ENCODE measurements at places on chromosomes 13 and 19. TPM values are rescaled to one million over a fixed set of nuclear protein-coding genes. Genes with fewer than 3 reads are reported as not detected.

GRCh38 chr19:1474011-1474764, 4.8 kb downstream of the C19orf25 start:
- H3K4me3 ChIP-seq = no peak overlapping the region
- peaks cover 4% of the 10 kb centered on the region for H3K4me1 ChIP-seq
- H3K27ac ChIP-seq = no peak overlapping the region
- no peak for DNase-seq
- H3K27me3 ChIP-seq = peaks cover 25% of the 10 kb centered on the region
- H3K36me3 ChIP-seq = peaks cover 3% of the 10 kb centered on the region

- no peak for DNase-seq
- H3K4me1 ChIP-seq = peaks cover 4% of the 10 kb centered on the region
- H3K27ac ChIP-seq = no peak overlapping the region
These were observed 111.5 kb upstream of the FREM2 start for GRCh38 chr13:38575427-38575826.

GRCh38 chr13:74464670-74465069, 330.5 kb upstream of the KLF12 start:
- DNase-seq = no peak
- H3K27ac ChIP-seq = no peak overlapping the region
- H3K36me3 ChIP-seq = no peaks in the 10 kb centered on the region
- H3K27me3 ChIP-seq = peaks cover 3% of the 10 kb centered on the region
- H3K4me1 ChIP-seq = peaks cover 4% of the 10 kb centered on the region

DNA sequence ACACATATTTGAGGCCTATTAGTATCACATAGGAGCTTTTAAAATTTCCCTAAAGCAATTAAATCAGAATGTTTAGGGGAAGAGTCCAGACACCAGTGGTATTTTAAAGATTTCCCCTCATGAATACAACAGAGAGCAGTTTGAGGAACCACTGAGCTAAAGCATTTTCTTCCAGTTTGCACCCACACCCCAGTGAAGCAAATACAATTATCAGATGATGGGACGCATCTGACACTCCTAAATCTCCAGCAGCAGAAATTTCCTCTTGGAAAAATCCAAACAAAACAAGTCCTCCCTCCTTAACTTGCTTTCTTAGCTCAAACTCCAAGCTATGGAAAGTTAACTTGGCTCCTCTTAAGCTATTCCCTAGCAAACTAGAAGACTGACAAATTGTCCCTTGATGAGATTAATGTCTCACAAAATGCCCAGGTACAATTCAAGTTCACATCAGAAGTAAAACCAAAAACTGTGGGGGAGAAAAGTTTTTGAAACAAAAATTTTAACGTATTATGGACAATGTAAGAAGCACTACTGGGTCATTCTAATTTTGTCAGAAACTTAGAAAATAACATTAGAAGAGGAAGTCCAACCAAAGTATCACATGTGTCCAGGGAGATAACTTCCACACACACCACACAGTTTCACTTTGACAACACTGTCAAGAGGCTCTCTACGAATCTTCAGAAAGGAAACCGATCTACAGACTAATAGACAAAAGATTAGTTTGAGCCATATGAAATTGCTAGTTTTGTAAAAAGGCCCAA, 74.1 kb downstream of the ABCC4 start:
- peaks cover 11% of the 10 kb centered on the region for H3K4me1 ChIP-seq
- H3K4me3 ChIP-seq = no peak overlapping the region
- H3K27ac ChIP-seq = no peak overlapping the region
- H3K36me3 ChIP-seq = no peaks in the 10 kb centered on the region
- H3K27me3 ChIP-seq = no peaks in the 10 kb centered on the region

AP1M2 gene
- total RNA-seq = 104 TPM

DNA sequence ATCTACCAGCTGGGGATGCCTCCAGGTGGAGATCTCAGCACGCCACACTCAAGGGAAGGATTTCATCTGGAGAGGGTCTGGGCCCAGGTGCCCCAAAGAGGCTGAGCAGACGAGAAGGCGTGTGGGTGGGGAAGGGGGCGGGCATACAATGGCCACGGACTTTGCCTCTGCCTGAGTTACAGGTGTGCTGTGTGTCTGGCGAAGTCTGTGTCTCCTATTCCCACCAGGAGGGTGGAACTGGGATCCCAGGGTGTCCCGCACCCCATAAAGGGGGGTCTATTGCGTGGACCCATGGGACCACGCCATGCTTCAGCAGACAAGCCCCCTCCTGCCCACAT, 3.6 kb downstream of the TLE2 start:
- peaks cover 12% of the 10 kb centered on the region for H3K4me1 ChIP-seq
- H3K36me3 ChIP-seq = peaks cover 6% of the 10 kb centered on the region
- H3K27me3 ChIP-seq = peaks cover 29% of the 10 kb centered on the region

DNA sequence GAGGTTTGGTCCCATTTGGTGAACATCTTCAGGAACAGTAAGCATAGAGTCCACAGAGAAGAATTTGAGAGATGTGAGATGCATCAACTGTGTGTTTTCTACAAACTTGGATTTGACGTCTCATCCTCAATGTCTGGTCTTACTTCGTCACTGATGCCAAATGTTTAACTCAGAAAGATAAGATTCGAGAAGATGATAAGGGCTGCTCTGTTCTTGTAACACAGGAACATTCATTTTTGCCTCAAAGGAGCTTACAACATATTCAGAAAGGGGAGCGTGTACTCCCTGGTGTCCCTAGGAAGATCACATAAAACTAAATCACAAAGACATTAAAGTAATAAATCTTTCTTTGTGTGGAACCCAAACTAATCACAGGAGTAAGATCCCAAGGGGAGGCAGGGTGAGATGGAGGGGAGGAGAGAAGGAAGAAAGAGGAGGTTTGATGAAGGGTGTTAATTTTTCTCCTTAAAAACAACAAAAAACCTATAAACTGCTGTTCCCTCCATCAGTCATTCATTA, 247.7 kb upstream of the IRS2 start:
- H3K4me1 ChIP-seq = no peaks in the 10 kb centered on the region
- DNase-seq = no peak
- no peaks in the 10 kb centered on the region for H3K27me3 ChIP-seq
- H3K4me3 ChIP-seq = no peak overlapping the region

DNA sequence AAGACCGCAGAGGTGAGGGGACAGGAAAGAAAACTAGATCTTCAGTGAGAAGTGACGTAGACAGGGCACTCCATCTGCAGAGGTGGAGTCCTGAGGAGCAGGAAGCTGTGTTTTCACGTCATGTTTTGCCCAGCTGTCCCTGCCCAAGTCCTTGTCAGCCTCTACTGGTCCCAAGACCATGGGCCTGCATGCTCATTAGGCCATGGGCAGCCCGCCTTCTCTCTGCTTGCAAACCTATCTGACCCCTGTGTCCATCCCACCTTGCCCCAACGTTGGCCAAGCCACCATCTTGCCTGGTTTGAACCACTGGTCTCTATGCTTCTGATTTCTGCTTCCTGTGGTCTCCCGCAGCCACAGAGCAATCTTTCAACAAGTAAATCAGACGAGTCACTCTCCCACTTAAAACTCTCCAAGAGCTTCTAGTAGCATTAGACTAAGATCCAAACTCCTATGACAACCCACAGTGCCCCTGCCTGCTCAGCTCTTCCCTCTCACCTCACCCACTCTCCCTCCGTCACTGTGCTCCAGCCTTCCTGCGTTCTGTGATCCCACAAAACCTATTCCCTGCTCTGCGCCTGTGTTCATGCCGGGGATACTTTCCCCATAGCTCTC, 18.6 kb upstream of the CCNE1 start:
- no peak for DNase-seq
- no peak overlapping the region for H3K4me3 ChIP-seq
- peaks cover 7% of the 10 kb centered on the region for H3K4me1 ChIP-seq
- H3K36me3 ChIP-seq = no peaks in the 10 kb centered on the region
- H3K27ac ChIP-seq = no peak overlapping the region

DNA sequence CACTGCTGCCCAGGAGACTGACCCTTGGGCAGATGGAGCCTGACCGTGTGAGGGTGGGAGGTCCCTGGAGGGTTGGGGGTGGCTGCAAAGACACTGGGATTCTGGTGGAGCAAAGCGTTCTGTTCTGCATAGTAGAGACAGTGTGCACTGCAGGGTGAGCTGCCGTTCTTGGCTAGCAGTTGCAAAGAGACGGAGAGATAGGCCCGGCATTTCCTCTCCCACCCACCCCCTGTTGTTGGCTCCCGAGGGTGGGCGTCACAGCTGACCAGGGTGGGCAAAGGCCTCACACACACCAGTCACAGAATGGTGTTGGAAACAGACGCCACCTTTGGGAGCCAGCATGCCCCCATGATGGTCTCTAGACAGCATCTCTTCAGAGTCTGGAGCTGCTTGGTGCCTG, 11.4 kb downstream of the TMEM255B start:
- no peak overlapping the region for H3K27ac ChIP-seq
- H3K36me3 ChIP-seq = no peaks in the 10 kb centered on the region
- peaks cover 8% of the 10 kb centered on the region for H3K27me3 ChIP-seq
- H3K4me3 ChIP-seq = no peak overlapping the region
- no peaks in the 10 kb centered on the region for H3K4me1 ChIP-seq

DNA sequence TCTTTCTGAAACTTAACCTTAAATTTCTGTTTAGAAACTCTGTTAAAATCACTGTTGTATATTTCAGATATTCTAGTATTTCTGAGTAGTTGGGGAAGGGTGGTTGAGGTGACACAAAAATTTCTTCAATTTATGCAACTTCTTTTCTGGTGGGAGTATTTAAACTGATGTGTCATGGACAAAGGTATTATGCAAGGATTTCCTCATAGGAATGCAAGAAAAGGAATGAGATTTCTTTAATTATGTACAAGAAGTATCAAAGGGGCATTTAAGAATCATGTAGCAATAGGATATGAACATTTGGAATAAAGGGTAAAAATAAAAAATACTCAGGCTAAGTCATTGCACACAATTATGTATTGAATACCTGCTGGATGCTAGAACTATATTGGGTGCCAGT, 575.8 kb upstream of the KLF12 start:
- no peak overlapping the region for H3K4me3 ChIP-seq
- H3K27me3 ChIP-seq = no peaks in the 10 kb centered on the region
- H3K27ac ChIP-seq = no peak overlapping the region
- no peak for DNase-seq
- H3K4me1 ChIP-seq = no peaks in the 10 kb centered on the region
- no peaks in the 10 kb centered on the region for H3K36me3 ChIP-seq

GRCh38 chr13:39910041-39910440, 254.6 kb downstream of the COG6 start:
- H3K27ac ChIP-seq = no peak overlapping the region
- no peaks in the 10 kb centered on the region for H3K27me3 ChIP-seq
- H3K36me3 ChIP-seq = no peaks in the 10 kb centered on the region
- no peak overlapping the region for H3K4me3 ChIP-seq

DNA sequence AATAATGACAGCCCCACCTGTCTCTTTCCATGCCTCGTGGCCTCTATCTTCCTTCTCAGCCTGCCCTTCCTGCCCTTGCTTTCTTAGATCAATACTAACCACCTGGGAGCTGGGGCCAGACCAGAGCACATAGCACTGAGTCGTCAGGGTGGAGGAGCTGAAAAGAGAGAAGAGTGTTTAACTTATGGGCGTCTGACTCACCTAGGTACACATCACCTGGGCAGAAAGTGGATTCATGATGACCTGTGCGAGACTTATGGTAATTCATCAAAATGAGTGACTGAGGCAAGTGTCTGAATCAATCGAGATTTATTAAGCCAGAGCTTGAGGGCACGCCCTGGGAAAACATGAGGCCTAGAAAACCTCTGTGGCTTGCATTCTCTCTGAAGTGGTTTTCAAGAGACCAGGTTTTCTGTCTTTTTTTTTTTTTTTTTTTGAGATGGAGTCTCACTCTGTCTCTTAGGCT, 19.2 kb downstream of the CEACAM6 start:
- no peaks in the 10 kb centered on the region for H3K36me3 ChIP-seq
- no peak for DNase-seq
- H3K27ac ChIP-seq = peak overlapping the region; percentile 72
- peaks cover 6% of the 10 kb centered on the region for H3K27me3 ChIP-seq
- H3K4me1 ChIP-seq = no peaks in the 10 kb centered on the region

DNA sequence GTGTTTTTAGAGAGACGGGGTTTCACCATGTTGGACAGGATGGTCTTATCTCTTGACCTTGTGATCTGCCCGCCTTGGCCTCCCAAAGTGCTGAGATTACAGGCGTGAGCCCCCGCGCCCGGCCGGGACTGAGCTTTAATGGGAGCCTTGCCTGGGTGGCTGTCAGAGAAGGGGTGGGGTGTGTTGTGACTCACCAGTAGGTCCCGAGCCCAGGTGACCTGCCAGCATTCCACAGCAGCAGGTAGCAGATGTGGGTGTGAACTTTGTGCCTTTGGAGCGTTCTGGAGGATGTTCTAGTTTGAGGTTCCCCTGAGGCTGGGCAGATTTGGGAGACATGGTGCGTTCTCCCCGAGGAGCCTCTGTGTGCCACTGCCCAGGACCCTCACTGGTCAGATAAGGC, 7.1 kb upstream of the EPN1 start:
- H3K4me3 ChIP-seq = peak overlapping the region; percentile 49
- H3K27me3 ChIP-seq = no peaks in the 10 kb centered on the region
- H3K4me1 ChIP-seq = no peaks in the 10 kb centered on the region
- no peak for DNase-seq
- peak overlapping the region; percentile 86 for H3K27ac ChIP-seq

- no peak for DNase-seq
- peaks cover 5% of the 10 kb centered on the region for H3K36me3 ChIP-seq
- peaks cover 29% of the 10 kb centered on the region for H3K4me1 ChIP-seq
- peak overlapping the region; percentile 92 for H3K27ac ChIP-seq
These were observed 599 bp upstream of the ARHGEF7 start for GRCh38 chr13:111114362-111115060.

All from type B pancreatic cell (in vitro differentiated cells).